ENCODE measurements at places on chromosomes 3 and 15.

DNA sequence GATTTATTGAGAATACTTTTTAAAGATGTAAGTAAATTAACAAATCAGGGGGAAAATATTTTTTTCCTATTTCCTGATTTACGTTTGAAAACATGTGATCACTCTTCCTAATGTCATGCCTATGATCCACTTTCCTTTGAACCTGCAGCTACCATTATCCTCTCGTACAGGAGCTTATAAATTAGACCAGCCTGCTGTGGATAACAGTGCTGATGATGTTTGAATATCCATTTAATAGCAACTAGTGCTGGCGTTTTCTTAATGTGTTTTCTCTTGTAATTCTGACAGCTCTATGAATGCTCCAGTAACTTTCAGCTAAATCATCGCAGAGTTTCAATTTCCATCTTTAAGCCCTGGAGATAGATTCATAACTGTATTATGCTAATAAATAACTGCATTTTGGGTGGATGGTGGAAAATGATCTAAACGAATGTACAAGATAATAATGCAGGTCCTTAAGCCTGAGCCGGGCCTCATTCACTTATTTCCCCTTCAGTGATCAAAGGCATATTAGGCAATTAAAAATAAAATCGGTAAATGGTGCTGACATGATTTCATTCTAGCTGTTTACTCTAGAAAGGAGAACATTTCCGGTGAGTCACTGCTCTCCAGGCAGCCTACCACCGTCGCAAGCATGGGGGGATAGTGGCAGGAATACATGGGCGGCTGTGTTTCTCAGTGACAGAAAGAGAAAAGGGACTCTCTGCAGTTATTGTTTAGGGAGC is 58.5 kb upstream of the SLC24A5 start:
- no peak for DNase-seq

- DNase-seq = no peak
Observed at GRCh38 chr3:43152649-43153048, 46.8 kb upstream of the POMGNT2 start.

DNA sequence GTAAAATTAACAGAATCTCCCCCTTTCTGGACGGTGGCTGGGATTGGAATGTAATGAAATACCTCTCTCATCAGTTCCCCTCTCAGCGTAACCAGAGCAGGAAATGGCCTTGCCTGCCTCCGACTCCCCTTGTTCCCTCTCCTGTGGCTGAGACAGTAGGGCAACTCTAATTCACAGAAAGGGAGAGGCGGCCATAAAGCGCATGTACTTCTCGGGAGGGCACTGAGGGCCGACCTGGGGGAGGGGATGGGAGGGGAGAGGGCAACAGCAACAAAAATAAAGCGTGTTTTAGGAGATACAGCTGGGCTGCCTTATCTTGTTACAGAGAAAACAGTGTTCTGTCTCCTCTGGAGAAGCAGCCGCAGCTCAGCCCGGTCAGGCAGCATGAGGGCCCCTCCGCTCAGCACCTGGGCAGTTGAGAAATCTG is 783.3 kb upstream of the ARRDC4 start:
- DNase-seq = no peak

DNA sequence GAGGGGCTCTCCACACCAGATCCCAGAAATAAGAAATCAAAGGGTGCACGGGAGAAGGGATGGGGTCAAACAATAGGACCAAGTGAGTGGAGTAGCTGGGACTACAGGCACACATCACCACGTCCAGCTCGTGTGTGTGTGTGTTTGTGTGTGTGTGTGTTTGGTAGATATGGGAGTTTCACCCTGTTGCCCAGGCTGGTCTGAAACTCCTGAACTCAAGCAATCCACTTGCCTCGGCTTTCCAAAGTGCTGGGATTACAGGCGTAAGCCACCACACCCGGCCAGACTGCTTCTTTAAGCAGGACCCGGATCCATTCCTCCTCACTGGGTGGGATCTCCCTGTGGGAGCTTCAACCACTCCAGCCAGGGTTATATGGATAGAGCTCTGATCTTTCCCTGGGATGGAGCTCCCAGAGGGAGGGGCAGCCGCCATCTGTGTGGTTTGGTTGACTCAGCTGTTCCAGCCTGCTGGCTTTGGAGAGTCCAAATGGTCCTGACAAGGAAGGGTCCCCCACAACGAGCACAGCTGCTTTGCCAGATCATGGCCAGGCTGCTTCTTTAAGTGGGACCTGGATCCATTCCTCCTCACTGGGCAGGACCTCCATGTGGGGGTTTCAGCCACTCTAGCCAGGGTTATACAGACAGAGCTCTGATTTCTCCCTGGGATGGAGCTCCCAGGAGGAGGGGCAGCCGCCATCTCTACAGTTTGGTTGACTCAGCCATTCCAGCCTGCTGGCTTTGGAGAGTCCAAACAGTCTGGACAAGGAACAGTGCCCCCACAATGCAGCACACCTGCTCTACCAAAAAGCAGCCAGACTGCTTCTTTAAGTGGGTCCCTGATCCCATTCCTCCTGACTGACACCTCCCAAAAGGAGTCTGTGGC is 9.1 kb upstream of the AVEN start:
- no peak for DNase-seq

DNA sequence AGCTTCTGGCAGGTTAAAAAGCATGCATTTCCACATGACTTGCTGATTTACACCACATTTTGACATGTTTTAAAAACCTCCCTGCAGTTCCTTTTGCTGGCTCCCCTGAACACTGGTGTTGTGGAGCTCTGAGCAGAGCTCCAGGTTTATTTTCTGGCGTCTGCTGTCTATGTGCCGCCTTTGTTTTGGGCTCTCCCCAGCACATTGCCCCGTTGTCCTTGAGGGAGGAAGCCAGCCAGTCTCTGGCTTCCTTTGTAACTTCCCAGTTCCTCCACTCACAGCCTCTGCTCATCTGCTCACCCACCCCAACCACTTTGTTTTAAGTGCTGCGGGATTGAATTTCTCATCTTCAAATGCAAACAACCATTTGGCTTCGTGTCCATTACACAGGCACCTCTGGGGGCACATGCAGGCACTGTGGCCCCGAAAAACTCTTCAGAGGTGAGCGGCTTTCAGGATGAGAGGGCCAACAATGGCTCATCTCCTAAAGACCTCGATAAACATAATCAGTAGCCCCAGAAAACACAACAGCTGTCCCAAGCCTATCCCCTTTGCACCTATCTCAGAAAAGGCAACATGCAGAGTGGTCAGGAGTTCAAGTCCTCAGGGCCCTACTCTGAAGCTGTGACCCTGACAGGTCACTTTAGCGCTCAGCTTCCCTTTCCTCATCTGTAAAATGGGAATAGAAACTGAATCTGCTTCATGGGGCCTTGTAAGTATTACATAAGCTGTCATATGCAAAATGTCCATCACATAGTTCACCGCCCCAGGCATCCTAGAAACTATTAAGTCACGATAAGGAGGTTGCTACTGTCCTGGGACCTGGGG is 1.3 kb upstream of the MEF2A start:
- DNase-seq = no peak

DNA sequence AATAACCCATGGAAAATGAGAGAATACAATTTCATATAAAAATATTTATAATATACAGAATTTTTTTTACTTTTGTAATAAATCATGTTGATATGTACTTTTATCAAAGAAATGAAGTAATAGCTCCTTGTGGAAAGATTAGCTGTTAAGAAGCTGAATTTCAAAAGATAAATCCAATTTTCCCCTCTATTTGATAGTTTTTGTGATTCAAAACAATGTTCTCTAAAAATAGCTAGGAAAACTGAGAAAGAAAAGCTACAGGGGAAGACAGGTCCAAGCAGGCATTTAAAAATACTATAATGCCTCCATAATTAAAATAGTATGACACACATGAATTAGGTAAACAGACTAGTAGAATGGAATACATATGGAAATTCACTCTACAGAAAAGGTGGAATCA is 44.9 kb downstream of the SCAPER start:
- no peak for DNase-seq

- DNase-seq = no peak
Observed at GRCh38 chr15:65244638-65245037, 33.4 kb upstream of the CILP start.

DNA sequence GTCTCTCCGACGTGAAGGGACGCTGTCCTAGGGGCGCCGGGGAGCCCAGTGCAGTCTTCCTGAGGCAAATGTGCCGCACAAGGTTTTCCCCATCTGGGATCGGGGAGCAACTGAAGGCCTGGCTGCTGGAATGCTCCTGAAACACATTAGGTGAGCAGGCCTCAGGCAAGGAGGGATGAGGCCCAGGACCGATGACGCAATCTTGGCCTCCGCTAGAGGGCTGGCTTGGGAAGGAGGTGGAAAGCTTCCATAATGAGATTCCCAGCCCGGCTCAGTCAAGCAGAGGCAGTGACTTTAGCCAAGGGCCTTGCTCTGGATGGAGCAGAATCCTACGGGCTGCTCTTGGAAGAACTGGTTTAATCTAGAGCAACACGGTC is 50.8 kb downstream of the CPN2 start:
- no peak for DNase-seq

- no peak for DNase-seq
Observed at GRCh38 chr3:189589179-189589569, 42.0 kb upstream of the TP63 start.

DNA sequence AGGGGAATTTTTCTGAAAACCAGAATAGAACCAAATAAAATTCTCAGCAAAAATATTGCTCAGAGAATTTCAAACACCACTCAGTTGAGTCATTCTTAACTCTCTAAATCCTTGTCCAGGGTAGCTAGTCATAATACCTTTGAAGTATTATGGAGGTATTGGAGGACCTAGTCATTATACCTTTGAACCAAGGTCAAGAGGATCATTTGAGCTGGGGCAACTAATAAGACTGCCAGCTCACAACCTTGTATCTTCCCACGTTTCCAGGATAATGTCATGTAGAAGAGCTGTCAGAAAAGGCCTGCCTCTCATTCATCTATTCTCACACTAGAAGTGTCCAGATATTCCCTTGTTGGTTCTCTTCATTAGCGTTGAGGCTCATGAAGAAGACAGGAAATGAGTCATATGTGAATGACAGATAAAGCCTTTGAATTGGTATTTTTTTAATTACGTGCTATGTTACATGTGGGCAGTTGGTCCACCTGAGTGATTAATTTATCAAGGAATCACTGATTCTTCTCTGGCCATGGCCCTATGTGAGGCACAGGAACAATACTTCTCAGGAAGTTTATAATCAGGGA is 48.3 kb downstream of the TOPAZ1 start:
- DNase-seq = no peak

GRCh38 chr15:44726568-44727484 is 9.5 kb upstream of the TRIM69 start:
- no peak for DNase-seq

DNA sequence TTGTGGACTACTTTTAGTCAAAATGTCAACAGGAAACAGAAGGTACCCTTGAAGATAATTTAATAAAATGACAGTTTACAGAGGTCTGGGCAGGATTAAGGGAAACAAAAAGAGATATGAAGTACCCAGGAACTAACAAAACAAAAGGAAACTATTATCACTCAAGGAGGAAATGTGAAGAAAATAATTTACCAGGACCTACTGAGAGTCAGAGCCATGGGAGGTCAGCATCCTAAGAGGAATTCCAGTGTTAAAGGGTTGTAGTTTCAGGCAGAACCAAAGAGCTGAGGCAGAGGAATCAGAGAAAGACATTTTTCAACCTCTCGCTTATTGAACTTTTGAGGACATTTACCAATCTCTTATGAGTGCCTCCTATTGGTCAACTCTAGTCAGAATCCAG is 408.9 kb upstream of the CBLB start:
- no peak for DNase-seq

- no peak for DNase-seq
Observed at GRCh38 chr3:143795874-143796273, 52.4 kb downstream of the SLC9A9 start.

GRCh38 chr15:66658044-66658443 is 44.0 kb upstream of the SMAD6 start:
- no peak for DNase-seq

DNA sequence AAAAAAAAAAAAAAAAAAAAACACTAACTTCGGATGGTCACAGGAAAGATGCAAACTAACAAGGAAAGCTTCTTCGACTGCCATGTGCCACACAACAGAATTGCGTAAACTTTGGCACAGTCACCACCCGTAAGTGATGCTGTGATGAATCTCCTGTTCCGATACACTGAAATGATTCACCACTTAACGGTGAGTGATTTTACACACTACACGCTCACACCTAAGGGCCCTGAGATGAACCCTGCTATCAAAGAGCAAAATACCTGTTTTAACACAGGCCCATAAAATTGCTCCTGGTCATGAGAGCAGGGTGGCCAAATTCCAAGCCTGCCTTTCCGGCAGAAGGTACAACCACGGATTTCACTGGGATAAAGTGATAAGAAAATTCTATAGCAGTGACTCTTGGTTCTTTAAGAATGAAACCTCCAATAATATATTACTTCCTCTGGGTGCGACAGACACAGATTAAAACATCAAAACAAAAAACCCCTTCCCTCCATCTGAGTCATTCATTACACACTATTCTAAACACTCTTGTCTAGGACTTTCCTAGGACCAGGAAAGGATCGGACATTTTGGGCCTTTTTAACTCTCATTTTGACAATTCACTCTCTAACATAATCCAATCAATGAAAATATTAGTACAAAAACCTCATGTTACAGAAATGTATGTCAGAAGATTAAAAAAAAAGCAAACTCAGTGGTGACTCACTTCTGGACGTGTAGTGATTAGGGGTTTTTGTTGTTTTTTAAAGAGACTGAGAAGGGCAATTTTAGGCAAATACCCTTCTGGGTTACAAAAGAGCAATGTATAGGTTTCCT is 28.3 kb downstream of the LRIG1 start:
- DNase-seq = peak; percentile 20

DNA sequence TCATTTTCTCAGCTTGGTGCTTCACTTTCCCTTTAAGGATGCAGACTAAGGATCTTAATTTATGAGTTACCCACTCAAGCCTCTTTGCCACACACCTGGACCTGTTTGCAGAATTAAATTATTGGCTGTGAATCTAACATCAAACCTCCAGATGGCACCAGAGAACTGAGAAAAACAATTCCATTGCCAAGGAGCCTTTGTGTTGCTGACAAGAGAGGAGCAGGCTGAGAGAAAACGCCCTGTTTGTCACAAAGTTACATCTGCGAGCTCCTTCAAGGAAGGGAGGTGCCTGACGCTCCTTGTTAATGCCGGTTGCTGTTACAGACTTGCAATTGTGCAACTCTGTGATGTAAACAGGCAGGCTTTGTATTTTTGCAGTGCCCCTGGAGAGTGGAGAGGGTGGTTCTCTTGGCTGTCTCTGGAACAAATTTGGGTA is 36.3 kb upstream of the TMC3 start:
- DNase-seq = peak; percentile 5

GRCh38 chr15:81813215-81813614 is 232.6 kb downstream of the MEX3B start:
- DNase-seq = no peak
